Activated CD4-positive, alpha-beta T cell treated with anti-CD3 and anti-CD28 coated beads for 1 hour (primary cell): ENCODE measurements at places on chromosomes 16 and 17.

GRCh38 chr17:68390888-68391545 is 66.3 kb downstream of the WIPI1 start:
- no peak for DNase-seq

- no peak for DNase-seq
These were observed 144.7 kb upstream of the IRX3 start for GRCh38 chr16:54431041-54431996.

DNA sequence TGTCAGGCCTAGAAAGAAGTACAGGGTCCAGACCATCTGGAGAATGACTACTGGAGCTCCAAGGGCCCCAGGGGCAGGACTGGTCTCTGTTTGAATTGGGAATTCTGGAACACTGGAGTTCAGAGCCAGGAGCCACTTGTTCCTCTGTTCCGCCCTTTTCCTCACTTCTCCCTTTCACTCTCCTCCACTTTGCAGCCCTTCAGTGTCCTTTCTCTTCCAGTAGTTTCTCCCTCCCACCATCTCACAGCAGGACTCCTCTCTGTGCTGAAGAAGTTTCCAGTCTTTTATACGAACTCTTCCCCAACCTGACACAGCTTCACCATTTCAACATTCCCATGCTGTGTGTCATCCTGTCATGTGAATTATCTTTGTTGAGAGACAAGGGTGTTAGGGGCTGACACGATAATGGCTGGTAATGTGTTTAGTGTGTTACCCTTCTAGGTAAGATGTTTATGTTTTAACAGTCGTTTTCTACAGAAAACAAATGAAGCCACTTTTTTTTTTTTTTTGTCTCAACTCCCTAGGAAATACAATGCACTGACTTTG is 180.3 kb upstream of the MYOCD start:
- DNase-seq = no peak

GRCh38 chr17:48646183-48647102 is 20.3 kb upstream of the HOXB9 start:
- DNase-seq = no peak

GRCh38 chr17:41322094-41322902 is 6.8 kb upstream of the KRTAP17-1 start:
- no peak for DNase-seq

DNA sequence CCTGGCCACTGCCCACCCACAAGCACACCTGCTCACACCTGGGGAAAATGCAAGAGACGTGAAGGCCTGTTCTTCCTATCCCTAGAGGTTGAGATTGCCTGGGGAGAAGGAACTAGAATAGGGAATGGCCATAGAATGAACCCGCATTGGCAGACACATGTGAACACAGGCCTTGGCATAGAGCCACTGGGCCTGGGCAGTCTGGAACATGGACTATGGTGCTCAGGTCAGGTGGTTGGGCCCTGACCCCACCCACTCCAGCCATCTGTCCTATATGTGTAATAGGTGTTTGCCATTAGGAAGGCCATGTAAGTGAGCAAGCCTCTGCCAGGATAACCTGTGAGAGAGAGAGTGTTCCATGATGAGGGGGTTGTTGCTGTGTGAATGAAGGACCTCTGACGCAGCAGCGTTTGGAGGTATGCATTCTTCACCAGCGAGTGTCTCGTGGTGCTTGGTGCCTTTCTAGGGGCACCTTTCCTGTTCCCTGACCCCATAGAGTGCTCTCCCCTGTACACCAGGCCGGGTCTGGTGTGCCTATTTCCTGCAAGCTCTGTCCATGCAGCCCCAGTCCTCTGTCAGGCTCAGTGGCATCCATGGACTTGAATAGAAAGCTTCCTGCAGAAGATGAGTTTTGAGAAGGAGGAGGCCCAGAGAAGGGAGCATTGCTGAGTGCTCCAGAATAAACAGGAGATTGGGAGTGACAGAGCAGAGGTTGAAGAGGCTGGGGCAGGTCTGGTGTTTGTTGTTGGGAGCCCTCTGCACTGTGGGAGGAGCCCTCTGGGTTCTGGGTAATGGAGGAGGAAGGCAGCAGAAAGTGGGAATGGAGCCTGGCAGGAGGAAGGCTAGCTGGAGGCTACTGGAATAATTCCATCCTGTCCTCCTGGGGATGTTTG is 15.6 kb downstream of the CTRL start:
- DNase-seq = no peak

- no peak for DNase-seq
These were observed 80.3 kb downstream of the CDK5R1 start for GRCh38 chr17:32567086-32567485.

- DNase-seq = no peak
These were observed 76.4 kb downstream of the WWP2 start for GRCh38 chr16:69838489-69838888.

- DNase-seq = no peak
These were observed 388.5 kb upstream of the TNRC6C start for GRCh38 chr17:77569846-77570564.

DNA sequence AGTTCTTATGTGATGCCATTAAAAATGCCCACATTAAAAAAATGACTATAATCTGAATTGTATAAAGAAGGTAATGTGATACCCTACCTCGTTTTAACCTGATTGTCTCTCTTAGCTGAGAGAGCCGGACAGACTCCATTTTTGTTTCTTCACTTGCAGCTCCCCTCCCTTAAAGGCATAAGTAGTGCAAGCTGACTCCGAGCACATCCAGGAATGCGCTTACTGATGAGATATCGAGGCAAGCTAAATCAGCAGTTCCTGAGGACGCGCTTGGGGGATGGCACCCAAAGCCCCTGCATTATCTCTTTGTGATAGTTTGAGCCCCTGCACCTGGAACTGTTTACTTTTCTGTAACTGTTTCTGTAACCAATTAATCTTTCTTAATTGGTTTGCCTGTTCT is 6.3 kb downstream of the KRT24 start:
- DNase-seq = no peak

DNA sequence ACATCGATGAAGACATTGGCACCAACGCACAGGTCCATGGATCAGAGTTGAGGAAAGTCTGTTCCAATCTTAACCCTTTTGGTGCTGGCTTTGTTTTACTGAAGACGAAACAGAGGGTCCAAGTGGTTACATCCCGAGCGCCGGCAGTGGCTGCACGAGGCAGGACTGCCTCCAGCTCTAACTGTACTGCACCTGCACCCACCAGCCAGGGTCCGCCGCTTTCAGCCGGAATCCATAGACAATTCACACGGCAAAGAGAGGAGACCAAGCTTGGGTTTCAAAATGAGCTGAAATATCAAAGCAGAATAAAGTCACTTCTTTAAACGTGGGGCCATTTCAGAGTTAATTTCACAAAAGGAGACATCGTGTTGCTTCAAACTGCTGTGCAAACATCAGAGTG is 21.2 kb upstream of the ZC3H18 start:
- DNase-seq = no peak

DNA sequence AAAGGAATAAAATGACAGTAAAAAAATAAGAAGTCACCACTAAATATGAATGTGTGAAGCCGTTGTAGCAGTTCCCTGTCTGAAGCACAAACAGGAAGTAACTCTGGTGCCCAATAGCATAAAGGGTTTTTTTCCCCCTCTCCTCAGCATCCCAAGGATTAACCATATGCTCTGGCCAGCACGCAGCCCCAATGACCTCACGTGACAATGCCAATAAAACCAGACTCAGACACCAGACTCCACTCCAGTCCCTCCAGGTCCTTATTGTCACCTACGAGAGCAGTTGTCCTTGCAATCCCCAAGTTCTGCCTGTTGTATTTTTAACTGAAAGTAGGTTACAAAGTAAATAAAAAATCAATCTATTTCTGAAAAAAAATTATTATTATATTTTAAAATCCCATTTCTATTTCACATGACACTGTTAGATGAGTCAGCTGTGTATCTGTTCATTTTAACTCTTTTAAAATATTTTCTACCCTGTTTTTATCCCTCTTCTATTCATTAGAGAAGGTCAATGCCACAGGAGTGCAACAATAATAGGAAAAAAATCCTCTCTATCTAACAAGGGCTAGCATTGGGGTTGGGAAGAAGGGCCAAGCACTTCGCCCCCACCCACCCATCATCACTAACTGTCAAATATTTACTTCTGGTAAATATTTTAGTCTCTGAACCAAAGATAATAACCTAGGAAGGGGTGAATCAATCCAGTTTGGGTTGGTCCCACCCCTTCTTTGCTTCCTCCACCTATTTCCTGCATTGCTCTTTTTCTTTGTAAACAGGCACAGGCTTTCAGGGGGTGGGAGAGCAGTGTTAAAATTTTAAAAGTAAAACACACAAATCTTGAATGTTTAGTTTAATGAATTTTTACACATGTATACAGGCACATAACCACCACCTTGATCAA is 6.6 kb downstream of the PRAC1 start:
- DNase-seq = no peak

DNA sequence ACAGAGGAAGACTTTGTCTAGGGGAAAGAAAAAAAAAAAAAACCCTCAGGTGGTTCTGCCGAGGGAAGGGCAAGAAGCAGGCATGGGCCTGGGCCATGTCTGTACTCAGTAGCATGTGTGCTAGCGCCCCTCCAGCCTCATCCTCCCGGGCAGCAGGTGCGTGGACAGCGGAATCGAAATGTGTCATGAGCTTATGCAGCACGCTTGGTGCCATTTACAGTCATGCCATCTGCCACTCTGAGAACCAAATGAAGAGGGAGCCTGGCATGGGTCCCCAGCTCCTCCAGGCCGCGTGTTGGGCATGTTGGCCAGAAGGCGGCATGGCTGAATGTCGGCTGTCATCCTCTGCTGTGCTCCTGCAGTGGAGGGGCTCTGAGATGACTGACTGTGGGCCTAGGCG is 31.4 kb downstream of the CRAMP1 start:
- no peak for DNase-seq

DNA sequence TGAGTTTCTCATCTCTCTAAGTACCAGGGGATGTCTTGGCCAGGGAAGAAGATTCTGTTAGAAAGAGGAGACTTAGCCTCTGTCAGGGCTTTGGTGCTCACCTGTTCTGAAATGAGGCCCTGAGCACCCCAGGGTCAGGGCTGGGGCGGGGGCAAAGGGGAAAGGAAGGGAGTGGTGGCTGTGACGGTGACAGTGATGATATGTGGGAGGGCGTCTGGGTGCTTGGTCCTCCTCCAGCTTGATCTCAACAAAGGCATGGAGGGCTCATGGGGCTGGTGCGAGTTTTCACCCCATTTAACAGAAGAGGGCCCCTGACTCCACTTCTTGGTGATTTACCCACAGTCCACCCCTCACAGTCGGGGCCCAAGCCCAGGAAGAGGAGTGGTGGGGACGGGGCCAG is 15.1 kb downstream of the SOX8 start:
- DNase-seq = no peak

GRCh38 chr16:70724146-70725023 is 38.5 kb upstream of the MTSS2 start:
- DNase-seq = no peak

DNA sequence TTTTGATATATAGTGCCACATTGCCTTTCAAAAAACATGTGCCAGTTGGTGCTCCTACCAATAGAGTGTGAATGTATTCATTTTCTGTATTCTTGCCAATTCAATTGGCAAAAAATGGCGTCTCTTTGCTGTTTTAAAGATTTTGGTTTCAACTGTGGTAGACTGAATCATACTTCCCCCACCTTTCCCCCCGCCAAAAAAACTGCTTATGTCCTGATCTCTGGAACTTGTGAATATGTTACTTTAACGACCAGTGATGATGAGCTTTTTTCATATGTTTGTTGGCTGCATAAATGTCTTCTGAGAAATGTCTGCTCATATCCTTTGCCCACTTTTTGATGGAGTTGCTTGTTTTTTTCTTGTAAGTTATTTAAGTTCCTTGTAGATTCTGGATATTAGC is 325.1 kb upstream of the KCNJ16 start:
- no peak for DNase-seq

GRCh38 chr17:39178536-39178935 is 12.6 kb upstream of the ARL5C start:
- no peak for DNase-seq

DNA sequence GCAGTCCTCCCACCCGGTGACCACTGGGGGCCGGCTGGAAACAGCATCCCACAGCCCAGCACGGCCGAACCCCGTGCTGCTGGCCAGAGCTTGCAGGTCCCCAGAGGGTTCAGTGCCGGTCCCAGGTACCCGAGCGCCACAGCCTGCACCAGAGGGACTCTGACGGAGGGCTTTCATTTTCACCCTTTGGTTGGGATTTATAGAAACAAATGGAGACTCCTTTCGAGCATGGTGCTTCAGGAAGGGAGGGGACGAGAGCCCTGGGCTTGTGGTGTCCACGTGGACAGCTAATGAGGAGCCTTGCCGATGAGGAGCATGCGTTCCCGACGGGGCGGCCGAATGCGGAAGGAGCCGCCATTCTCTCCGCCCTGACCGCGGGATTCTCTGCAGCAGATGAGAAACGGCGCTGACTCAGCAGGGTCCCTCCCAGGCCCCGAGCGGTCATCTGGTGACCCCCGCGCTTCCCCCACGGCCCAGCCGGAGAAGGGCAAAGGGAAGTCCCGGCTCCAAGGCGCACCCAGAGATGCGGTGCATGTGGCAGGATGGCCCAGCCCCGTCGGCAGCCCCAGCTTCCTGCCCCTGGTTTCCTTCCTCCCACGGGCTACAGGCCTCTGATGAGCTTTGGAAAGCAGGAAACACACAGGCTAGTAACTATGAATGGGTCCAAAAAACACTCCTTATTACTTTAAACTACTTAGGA is 9.8 kb downstream of the SLC38A10 start:
- peak; percentile 20 for DNase-seq

DNA sequence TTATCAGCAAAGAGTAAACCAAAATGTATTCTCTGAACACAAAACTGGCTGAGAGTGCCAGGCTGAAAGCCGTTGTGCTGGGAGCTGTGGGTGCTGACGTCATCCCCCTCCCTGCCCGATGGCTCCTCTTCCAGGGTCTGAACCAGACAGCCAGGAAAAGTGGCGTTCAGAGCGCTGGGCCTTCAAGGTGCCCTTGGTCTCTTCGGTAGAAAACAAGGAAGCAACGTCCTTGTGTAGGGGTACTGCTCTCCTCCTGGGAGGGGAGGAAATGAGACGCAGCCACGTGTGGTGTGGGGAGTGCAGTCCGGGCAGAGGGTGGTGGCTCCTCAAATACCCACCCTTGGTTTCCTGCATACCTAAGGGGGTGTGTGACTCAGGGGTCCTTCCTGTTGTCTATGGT is 394.7 kb downstream of the SEC14L1 start:
- no peak for DNase-seq

GRCh38 chr17:18025241-18025944 is 13.6 kb downstream of the ATPAF2 start:
- DNase-seq = no peak

DNA sequence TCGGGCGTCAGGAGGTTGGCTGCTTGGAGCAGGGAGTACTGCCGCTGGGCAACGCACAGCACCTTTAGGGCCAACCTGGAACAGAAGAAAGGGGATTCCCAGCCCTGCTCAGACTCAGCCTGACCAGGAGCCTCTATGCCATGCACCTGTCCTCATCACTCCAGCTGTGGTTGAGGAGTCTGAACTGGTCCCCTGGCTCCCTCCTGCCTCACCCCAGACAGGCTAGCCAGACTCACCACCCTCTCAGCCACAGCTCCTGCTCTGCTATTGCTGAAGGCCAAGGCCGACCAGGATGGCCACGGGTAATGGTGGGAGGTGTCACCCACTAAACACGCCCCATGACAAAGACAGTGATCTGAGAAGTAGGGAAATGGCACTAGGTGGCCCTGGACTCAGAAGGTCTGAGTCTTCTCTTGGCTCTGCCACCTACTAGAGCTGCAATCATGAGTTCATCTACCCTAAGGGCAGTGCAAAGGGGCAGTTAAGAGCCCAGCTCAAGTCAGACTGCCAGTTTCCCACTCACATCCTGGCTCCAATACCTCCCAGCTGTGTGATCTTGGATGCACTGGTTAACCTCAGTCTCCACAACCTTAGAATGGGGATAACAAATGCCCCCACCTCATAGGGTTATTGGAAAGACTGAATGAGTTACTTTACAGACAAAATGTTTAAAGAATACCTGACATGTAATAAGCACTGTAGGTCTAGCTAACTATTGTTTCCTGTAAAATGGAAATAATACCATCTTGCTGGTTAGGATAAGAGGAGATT is 13.8 kb upstream of the GFAP start:
- DNase-seq = no peak
